ENCODE measurements at places on chromosomes 6 and 20.

- no peak for DNase-seq
These were observed 301.4 kb upstream of the CDYL start for GRCh38 chr6:4474810-4475209.

- no peak for DNase-seq
These were observed 101.4 kb downstream of the PERP start for GRCh38 chr6:138005846-138006245.

GRCh38 chr20:20083807-20084206, 31.5 kb downstream of the CFAP61 start:
- DNase-seq: no peak

GRCh38 chr6:22221630-22222029, 75.2 kb downstream of the PRL start:
- DNase-seq: no peak

DNA sequence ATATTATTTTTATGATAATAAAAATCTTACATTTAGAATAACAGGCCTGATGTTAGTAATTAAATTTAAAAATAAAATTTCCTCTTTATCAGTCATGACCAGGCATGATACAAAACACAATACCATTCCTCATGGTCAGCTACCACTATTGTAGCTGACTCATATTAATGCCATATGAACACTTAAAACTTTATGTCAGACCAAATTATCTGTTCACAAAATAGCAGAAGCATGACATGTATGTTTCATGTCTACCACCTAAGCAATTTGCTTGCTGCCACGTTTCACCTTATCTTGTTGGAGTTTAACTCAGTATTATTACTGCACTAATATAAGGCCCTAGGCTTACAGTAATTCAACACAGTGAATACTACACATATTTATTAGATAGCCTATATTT, 65.7 kb downstream of the HTR1B start:
- no peak for DNase-seq

GRCh38 chr6:45127185-45127584, 200.9 kb upstream of the RUNX2 start:
- no peak for DNase-seq

GRCh38 chr6:138129190-138129589, 22.0 kb upstream of the PERP start:
- DNase-seq: no peak

DNA sequence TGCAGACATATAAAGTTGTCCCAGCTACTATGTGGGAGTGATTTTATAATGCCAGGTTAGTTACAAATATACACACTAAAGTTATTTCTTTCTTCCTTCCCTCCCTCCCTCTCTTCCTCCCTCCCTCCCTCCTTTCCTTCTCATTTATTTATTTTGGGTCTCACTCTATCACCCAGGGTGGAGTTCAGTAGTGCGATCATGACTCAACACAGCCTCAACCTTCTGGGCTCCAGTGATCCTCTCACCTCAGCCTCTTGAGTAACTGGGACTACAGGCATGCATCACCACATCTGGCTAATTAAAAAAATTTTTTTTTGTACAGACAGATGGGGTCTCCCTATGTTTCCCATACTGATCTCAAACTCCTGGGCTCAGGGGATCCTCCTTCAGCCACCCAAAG, 59.2 kb downstream of the PHF20 start:
- DNase-seq: no peak

- DNase-seq: no peak
These were observed 48.9 kb downstream of the OR2B6 start for GRCh38 chr6:28005975-28006374.

- no peak for DNase-seq
These were observed 948 bp upstream of the DNAJC5 start for GRCh38 chr20:63893999-63894357.

GRCh38 chr6:3041606-3042005, 26.7 kb upstream of the RIPK1 start:
- no peak for DNase-seq

GRCh38 chr6:118319894-118320649, 228.0 kb upstream of the PLN start:
- DNase-seq: no peak

DNA sequence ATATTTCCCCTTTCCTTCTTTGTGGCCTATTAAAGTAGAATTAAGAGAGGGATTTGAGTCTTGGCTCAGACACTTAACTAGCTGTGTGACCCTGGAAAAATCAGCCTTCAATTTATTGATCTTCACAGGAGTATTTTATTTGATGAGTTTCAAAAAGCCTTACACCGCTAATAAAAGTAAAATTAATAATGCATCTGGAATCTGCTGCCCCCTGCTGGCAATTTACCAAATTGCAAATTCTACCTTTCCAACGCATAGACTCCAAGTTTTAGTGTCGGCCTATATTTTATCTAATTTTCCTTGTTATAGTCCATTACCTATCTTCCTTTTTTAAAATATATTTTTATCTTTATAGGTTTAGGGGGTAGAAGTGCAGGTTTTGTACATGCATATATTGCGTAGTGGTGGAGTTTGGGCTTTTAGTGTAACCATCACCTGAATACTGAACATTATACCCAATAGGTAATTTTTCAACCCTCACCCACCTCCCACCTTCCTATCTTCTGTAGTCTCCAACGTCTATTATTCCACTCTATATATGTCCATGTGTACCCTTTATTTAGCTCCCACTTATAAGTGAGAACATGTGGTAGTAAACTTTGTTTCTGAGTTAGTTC, 46.3 kb downstream of the GOPC start:
- peak; percentile 37 for DNase-seq

DNA sequence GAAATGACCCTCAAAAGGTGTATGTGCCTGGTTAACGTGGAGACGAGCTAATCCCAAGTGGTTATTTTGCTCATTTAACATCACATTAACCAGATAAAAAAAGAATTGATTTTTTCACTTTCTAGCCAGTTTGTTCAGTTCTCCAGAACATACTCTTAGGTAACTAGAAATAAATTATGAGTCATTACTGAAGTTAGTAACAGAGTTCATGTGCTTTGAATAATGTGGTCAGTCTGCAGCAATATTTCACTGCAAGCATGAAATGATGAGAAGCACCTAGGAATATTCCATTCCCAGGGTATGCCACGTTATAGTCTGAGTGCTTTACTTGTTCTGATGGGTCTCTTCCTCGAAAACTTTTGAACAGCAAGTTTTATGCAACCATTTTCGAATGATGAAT, 138.3 kb upstream of the INSM1 start:
- DNase-seq: no peak

DNA sequence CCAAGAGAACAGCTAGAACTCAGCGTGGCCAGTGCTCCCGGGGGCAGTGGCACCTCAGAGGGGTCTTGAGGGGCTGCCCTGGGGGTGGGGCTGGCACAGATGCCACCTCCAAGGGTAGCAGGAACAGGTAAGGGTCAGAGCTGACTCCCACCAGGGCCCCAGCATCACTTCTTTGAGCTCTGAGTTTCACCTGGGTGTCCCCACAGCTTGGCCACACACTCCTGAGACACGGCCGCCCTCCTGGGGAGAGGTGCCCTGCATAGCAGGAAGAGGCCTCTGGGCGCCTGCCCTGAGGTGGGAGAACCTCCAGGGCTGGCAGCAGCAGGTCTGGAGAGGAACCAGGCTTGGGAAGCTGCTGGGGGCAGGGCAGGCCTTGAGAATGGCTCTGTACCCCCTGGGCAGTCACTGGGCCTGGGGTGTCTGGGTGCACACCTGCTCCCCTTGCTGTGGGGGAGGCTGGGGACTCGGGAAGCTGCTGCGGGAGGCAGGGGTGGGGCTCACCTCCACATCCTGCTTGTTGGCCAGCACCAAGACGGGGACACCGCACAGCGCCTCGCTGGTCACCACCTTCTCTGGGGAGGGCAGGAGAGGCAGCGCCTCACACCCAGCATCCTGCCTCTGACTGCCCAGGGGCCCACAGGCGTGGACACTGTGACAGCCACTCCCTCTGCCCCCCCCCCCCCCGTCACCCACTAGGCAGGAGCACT, 5.0 kb downstream of the TNFRSF6B start:
- DNase-seq: no peak

GRCh38 chr20:58693226-58694006, 816 bp downstream of the NPEPL1 start:
- DNase-seq: no peak

DNA sequence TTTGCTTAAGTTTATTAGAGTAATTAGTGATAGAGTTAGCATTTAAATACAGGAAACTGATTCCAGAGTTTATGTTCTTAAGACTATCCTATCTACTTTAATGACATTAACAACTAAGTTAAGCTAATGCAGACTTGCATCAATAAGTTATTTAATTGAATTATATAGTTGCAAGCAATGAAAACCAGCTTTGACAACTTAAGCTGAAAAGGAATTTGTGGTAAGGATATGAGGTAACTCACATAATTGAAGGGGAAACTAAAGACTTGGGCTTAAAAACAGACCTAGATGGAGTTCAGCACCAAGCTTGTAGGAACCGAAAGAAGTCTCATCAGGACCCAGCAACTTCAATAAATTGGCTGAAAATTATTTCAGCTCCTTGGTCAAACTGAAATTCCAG, 222.3 kb downstream of the IBTK start:
- DNase-seq: no peak

GRCh38 chr20:9839626-9840025, 750 bp upstream of the PAK5 start:
- no peak for DNase-seq

GRCh38 chr6:10854922-10855632, 16.7 kb upstream of the MAK start:
- DNase-seq: no peak

- no peak for DNase-seq
These were observed 9.6 kb downstream of the SIGLEC1 start for GRCh38 chr20:3702611-3703391.

- no peak for DNase-seq
These were observed 46.7 kb upstream of the CARMIL1 start for GRCh38 chr6:25232479-25232878.

GRCh38 chr6:1600764-1601157, 9.0 kb upstream of the FOXC1 start:
- no peak for DNase-seq

- no peak for DNase-seq
These were observed 26.3 kb upstream of the APMAP start for GRCh38 chr20:25018841-25019240.

- DNase-seq: no peak
These were observed 496.7 kb downstream of the UTRN start for GRCh38 chr6:144781836-144782235.

DNA sequence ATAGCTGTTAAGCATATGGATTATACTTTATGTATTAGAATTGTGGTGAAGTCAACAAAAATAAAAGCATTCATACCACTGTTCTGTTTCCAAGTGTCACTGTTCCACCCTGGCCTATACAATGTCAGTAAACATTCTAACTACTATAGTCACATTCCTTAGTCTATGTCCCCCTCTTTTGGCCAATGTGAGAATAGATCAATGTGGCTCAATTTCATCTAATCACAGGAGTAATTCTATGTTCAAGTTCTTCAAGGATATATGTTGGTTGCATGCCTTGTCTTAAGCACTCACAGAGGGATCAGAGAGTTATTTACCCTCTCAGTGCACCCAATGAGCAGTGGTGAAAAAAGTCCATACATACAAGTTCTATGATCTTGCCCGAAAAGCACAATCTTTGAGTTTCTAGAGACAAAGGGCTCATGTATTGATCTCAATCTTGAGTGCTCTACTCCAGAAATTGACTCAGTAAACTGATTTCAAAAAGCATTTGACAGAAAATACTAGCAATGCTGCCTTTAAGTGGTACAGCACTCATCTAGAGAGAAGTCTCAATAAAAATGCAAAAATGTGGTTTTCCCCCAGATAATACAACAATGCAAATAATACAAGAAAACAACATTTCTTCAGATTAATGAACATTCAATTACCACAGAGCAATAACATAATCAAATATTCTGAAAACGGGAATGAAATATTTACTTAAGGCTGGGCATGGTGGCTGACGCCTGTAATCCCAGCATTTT, 16.5 kb downstream of the SMLR1 start:
- no peak for DNase-seq

DNA sequence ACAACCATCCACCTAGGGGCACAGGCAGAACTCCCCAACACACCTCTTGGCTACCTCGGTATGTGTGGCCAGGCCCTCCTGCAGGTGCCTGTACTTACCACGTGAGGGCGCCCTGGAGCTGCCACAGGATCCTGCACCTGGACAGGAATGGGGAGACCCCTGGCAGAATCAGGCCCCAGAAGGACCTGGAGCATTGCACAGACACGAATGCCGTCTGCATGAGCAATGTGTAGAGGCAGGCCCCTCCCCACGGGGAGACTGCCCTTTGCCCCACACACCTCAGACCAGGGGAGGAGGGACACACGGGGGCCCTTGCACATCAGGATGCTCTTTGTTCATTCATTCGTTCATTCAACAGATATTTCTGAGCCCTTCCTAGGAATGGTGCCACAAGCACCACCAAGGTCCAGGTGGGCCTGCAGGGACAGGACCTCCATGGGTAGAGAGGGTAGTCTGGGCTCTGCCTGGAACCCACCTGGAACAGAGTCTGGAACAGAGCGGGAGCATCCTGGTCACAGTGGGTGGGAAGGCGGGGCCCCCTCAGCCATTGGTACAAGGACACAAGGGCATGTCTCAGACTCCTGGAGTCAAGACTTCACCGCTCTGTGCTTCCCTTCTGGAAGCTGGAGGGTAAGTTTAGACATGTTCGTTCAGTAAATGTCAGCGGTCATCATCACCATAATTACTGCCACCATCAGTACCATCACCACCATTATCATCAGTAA, 32.3 kb downstream of the YTHDF1 start:
- peak; percentile 22 for DNase-seq

DNA sequence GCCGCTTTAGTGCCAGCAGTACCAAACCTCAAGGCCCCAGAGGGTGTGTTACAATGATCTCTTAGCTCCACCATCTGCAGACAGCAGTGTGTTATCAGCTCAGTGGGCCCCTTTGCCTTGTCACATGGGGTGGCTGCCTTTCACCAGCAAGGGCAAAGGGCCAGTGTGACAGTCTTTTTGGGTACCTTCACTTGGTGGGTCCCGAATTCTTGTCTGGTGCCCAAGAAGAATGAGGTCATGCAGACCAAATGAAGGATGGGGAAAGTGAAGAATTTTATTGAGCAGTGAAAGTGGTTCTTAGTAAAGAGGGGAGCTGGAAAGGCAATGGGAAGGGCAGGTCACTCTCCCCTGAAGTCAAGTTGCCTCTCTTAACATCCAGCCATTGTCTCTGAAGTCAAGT, 2.9 kb upstream of the SMIM28 start:
- no peak for DNase-seq

Data from stimulated activated CD8-positive, alpha-beta memory T cell treated with anti-CD3 and anti-CD28 coated beads, Interleukin-4, amount 100 ng/mL, for 24 hours (primary cell).